Activated CD8-positive, alpha-beta T cell treated with anti-CD3 and anti-CD28 coated beads for 36 hours (primary cell): ENCODE measurements at places on chromosomes 7 and 10. TPM values are rescaled to one million over a fixed set of nuclear protein-coding genes. Genes with fewer than 3 reads are reported as not detected.

PSAP gene
- total RNA-seq: 94.2 TPM

UNCX gene
- total RNA-seq: not detected

DNA sequence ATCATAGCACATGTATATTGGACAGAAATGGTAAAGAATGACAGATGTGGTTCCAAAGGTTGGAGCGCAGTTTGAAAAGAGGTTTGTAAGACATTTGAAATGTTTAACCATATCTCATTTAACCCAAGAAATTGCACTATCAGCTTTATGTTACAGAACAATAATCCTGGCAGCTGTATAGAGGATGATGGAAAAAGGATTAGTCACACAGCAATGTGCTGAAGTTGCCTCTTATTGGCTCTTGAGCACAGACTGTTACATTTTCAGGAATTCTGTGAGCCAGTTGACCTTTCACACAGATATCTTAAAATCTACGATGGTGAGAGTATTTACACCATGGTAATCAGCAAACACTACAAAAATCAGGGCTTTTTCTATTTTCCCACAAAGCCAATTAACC is 3.9 kb downstream of the COG5 start:
- H3K36me3 ChIP-seq: peaks cover 16% of the 10 kb centered on the region
- no peak for DNase-seq
- no peak overlapping the region for H3K27ac ChIP-seq
- H3K4me3 ChIP-seq: no peak overlapping the region
- H3K4me1 ChIP-seq: peaks cover 59% of the 10 kb centered on the region
- no peaks in the 10 kb centered on the region for H3K27me3 ChIP-seq

DNA sequence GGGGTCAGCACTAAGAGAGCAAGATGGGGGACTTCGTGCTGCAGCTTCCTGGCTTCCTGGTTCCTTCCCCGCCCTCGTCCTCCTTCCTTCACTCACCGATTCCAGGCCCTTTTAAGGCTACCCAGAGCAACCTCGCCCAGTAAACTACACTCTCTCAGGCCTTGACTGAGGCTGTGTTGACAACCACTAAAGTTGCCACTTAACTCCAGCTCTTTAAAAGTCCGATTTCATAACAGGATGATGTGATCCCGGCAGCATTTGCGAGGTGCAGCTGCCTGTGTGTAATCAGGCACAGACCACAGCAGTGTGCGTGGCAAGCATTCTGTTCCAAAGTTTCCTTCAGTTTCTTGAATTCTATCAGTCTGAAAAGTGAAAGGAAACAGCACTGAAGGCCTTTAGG is 110.6 kb downstream of the RAB11FIP2 start:
- peaks cover 6% of the 10 kb centered on the region for H3K27me3 ChIP-seq
- no peak overlapping the region for H3K27ac ChIP-seq
- no peak overlapping the region for H3K4me3 ChIP-seq

EBLN1 gene
- total RNA-seq: not detected

VGF gene
- not detected for total RNA-seq

BICC1 gene
- not detected for total RNA-seq

DNA sequence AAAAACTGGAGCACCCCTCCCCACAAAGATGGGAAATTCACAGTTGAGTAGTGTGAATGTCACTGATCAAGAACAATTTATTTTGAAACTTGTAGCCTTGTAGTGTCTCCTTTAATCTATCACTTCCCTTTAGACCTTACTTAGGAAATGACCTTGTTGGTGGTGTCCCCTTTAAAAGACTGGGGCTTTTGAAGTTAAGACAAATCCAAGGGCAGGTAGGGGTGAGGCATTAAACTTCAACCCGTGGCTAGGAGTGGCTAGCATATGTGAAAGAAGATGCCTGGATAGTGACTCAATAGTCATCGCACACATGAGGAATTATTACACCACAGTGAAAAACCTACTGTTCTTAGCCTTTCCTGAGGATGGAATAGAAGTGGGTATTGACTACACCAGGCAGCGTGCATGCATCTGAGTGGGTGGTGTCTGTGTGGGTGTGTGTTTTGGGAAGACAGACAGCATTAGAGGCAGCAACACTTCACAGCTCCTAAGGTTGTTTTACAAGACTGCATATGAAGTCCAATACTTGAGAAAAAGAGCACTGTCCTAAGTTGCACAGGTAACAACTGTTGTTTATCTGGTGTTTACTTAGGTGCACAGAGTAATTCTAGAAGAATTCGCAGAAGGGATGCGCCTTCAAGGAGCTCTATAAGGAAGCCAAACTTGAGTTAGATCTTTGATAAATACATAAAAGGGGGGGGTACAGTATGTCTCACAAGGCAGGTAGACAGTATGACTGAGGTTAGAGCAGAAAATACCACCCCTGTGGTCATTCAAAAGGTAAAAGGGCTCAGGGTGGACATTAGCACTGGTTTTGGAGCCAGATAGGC is 32.9 kb downstream of the ABLIM1 start:
- H3K4me3 ChIP-seq: no peak overlapping the region
- DNase-seq: no peak
- no peak overlapping the region for H3K27ac ChIP-seq
- H3K4me1 ChIP-seq: no peaks in the 10 kb centered on the region
- H3K27me3 ChIP-seq: peaks cover 4% of the 10 kb centered on the region
- H3K36me3 ChIP-seq: no peaks in the 10 kb centered on the region

COL17A1 gene
- not detected for total RNA-seq

DNA sequence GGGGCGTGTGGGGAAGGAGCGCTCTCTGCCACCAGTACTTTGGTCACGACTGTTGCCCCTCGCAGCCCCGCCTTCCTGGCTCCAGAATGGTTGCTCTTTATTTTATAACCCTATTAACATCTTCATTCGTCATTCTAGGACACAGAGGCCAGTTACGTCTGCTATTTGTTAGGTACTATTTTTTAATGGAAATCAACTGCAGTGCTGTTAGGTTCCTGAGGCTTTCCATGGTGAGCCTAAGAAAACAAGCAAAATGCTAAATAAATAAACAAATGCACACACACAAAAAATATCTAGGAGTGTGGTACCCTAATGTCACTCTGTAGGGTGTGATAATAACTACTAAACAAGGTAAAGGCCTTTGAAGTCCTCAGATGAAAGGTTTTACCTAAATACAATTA is 71.1 kb downstream of the SLC37A3 start:
- H3K36me3 ChIP-seq: peaks cover 4% of the 10 kb centered on the region
- H3K27ac ChIP-seq: no peak overlapping the region
- H3K27me3 ChIP-seq: no peaks in the 10 kb centered on the region
- H3K4me3 ChIP-seq: no peak overlapping the region
- H3K4me1 ChIP-seq: no peaks in the 10 kb centered on the region

BMPER gene
- total RNA-seq: not detected

- no peak overlapping the region for H3K27ac ChIP-seq
- H3K4me3 ChIP-seq: no peak overlapping the region
- DNase-seq: peak; percentile 10
- H3K36me3 ChIP-seq: no peaks in the 10 kb centered on the region
- no peaks in the 10 kb centered on the region for H3K4me1 ChIP-seq
Observed at GRCh38 chr7:143975617-143976016, 21.0 kb downstream of the OR2F1 start.

DNA sequence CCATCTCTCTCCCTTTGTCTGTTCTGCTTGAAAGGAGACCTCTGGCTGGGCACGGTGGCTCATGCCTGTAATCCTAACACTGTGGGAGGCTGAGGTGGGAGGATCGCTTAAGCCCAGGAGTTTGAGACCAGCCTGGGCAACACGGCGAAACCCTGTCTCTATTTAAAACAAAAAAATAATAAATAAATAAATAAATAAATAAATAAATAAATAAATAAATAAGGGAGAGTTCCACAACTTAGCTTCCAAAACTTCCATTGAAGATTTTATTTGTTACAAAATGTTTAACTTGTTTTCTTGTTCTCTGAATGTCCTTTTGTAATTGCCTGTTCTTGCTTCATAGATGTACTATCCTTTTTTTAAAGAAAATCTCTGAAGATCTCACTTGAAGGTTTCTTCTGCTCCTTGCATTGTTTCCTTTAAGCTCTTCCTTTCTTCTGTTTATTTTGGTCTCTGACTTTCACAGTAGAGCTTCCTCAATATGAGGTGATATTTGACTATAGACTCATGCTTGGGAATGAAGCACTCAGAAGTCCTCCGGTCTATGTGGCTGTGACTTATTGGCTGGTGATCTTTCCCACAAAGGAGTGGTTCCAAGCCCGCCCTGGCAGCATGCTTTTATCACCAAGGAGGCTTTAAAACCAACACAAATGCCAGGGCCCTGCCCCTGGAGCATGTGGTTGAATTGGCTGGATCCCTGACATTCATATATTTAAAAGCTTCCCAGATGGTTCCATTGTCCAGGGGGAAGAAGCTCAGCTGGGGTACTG is 18.1 kb upstream of the NPTX2 start:
- no peak overlapping the region for H3K27ac ChIP-seq
- H3K36me3 ChIP-seq: no peaks in the 10 kb centered on the region
- no peak overlapping the region for H3K4me3 ChIP-seq
- no peak for DNase-seq
- no peaks in the 10 kb centered on the region for H3K4me1 ChIP-seq
- H3K27me3 ChIP-seq: peaks cover 2% of the 10 kb centered on the region

ANKRD1 gene
- total RNA-seq: not detected

- no peak overlapping the region for H3K4me3 ChIP-seq
- no peaks in the 10 kb centered on the region for H3K27me3 ChIP-seq
- DNase-seq: peak; percentile 95
- no peaks in the 10 kb centered on the region for H3K36me3 ChIP-seq
Observed at GRCh38 chr10:96642973-96643372, 56.2 kb upstream of the TM9SF3 start.

TRIM50 gene
- not detected for total RNA-seq

DNA sequence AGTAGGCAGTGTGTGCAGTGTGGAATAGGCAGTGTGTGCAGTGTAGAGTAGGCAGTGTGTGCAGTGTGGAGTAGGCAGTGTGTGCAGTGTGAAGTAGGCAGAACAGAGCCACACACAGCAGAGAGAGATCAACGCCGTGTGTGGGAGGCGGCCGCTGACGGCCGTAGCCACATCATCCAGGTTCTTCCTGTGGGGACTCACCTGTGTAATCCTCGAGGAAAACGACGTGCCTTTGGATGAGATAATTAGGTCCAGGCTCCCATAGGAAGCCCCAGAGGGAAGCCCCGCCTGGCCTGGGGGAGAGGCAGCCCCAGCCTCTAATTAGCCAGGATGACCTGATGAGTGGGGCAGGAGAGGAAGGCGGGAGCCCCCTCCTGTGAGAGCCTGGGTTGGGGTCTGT is 25.4 kb downstream of the KNDC1 start:
- no peaks in the 10 kb centered on the region for H3K36me3 ChIP-seq
- no peaks in the 10 kb centered on the region for H3K4me1 ChIP-seq
- H3K27ac ChIP-seq: no peak overlapping the region
- DNase-seq: no peak
- no peaks in the 10 kb centered on the region for H3K27me3 ChIP-seq

GRCh38 chr7:125412890-125413665 is 483.5 kb upstream of the POT1 start:
- no peaks in the 10 kb centered on the region for H3K4me1 ChIP-seq
- H3K4me3 ChIP-seq: no peak overlapping the region
- H3K36me3 ChIP-seq: no peaks in the 10 kb centered on the region
- no peaks in the 10 kb centered on the region for H3K27me3 ChIP-seq

DNA sequence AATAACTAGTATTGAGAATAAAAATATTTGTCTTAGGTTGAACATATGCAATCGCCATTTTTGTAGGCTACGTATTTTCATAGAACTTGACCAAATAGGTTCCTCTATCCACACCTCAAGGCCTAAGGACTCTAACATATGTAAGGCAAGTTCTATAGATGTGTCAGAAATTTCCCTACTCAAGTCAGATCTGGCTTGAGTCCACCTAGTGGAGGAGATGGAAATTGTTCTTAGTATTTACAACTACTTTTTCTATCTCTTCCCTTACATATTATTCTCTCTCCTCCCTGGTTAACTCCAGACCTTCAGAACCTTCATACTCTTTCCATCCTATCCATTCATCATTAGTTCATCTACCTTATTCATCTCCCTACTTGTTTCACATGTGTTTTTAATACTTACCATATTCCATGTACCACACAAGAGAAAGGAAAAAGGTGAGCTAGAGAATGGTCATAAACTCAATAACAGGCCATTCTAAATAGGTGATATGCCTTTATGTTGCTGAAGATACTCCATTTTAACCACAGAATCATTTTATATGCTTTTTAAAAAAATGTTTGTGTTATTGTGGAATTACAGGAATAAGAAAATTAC is 174.5 kb upstream of the HDAC9 start:
- no peaks in the 10 kb centered on the region for H3K36me3 ChIP-seq
- no peaks in the 10 kb centered on the region for H3K27me3 ChIP-seq
- no peak overlapping the region for H3K4me3 ChIP-seq
- DNase-seq: no peak

CYP3A7 gene
- total RNA-seq: not detected

AKR1B15 gene
- not detected for total RNA-seq

IL6 gene
- total RNA-seq: not detected

KLLN gene
- total RNA-seq: 0.43 TPM

DNA sequence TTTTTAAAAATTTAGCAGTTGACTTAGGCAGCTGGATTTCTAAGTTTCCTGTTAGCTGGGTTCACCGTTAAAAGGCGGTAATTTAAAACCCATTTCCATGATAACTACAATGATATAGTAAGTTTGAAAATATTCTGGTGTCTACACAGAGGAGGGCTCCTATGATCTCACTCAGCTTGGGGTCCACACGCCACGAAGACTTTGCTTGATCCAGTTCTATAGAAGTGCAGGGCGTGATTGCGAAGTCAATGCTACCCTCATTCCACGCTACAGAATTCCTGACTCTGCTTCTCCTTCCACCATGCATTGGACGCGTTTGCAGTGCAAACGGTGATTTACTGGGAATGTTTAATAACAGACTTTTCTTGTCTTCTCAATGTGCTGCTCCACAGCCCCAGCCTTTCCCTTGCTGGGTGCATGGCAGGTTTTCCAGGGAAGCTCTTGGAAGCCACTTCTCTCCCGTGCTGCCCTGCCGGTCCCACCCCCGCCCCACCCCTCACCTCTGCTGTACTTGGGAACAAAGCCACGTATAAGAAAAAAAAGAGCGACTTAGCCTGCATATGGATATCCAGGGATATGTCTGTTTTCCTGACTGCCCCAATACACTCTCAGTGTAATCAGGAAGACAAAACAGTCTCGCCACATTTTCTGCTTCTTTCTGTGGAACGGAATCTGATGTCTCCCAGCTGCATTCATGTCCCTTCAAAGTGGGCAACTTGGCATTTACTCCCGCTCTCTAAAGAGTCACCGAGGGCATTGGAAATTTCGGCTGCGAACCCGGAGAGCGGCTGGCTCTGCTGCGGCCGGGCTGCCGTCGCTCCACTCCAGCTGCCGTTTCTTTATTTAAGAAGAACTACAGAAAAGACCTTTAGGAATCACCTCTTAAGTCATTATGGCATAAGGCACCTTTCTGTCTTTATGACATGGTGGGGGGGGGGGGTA is 434.4 kb upstream of the MGMT start:
- H3K36me3 ChIP-seq: no peaks in the 10 kb centered on the region
- H3K27ac ChIP-seq: no peak overlapping the region
- no peak for DNase-seq
- no peak overlapping the region for H3K4me3 ChIP-seq
- H3K4me1 ChIP-seq: peaks cover 28% of the 10 kb centered on the region

- H3K4me3 ChIP-seq: no peak overlapping the region
- H3K27ac ChIP-seq: no peak overlapping the region
- DNase-seq: peak; percentile 37
- H3K4me1 ChIP-seq: peaks cover under 1% of the 10 kb centered on the region
- H3K36me3 ChIP-seq: peaks cover 6% of the 10 kb centered on the region
Observed at GRCh38 chr10:29517352-29517923, 117.3 kb downstream of the SVIL start.

- H3K36me3 ChIP-seq: no peaks in the 10 kb centered on the region
- H3K27ac ChIP-seq: no peak overlapping the region
- H3K27me3 ChIP-seq: no peaks in the 10 kb centered on the region
- H3K4me3 ChIP-seq: no peak overlapping the region
- no peak for DNase-seq
- H3K4me1 ChIP-seq: no peaks in the 10 kb centered on the region
Observed at GRCh38 chr7:71482284-71482683, 350.3 kb downstream of the GALNT17 start.
